NCI-H748 treated with DMSO at 0.1 percent for 48 hours (cell line): ENCODE measurements at places on chromosomes 16 and 17.

- DNase-seq = no peak
Measured at GRCh38 chr16:56262148-56262547, 70.9 kb downstream of the GNAO1 start.

GRCh38 chr16:553601-554296, 6.4 kb upstream of the PRR35 start:
- DNase-seq = no peak

- no peak for DNase-seq
Measured at GRCh38 chr17:2796164-2797125, at the start of gene RAP1GAP2. TSS of gene RAP1GAP2 (plus strand) at chr17:2796438. CDS start at chr17:2796528, 90 bp downstream.

- peak; percentile 81 for DNase-seq
Measured at GRCh38 chr17:78186692-78187595, at the start of the genes AFMID and TK1. TSS of gene AFMID (plus strand) at chr17:78187362. CDS start at chr17:78187371, 9 bp downstream. TSS of gene TK1 (minus strand) at chr17:78187052. CDS start at chr17:78186994, 58 bp downstream.

DNA sequence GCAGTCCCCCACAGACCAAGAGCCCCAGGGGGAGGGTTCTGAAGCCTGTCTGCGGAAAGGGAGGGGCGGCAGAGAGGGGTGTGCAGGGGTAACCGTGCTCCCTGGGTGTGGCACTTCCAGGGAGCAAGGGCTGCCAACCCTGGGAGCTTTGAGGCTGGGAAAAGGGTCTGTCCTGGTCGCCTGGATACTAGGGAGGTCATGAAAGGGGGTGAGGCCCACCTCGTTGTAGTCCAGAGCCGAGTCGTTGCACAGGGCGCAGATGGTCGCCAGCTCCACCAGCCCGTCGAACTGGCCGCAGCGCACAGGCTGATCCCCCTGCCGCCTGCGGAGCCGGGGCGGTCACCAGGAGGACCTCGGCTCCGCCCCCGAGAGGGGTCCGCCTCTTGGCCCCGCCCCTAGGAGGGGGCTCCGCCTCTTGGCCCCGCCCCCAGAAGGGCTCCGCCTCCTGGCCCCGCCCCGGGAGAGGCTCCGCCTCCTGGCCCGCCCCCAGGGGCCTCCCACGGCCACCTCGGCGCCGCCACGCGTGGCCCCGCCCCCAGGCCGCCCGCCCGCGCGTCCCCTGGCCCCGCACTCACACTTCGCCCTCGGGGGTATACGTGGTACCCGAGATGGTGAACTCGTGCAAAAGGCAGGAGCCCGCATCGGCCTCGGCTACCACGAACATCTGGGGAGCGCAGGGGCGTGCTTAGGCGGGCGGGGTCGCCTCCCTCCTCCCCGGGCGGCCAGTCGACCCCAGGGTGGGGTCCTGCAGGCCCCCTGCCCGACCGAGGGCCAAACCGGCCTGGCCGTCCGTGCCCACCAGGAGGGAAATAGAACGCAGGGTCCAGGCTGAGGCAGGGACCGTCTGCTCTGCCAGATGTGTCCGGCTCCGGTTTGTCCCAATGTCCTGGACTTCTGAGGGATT, 19.5 kb downstream of the ATP2A3 start:
- no peak for DNase-seq

DNA sequence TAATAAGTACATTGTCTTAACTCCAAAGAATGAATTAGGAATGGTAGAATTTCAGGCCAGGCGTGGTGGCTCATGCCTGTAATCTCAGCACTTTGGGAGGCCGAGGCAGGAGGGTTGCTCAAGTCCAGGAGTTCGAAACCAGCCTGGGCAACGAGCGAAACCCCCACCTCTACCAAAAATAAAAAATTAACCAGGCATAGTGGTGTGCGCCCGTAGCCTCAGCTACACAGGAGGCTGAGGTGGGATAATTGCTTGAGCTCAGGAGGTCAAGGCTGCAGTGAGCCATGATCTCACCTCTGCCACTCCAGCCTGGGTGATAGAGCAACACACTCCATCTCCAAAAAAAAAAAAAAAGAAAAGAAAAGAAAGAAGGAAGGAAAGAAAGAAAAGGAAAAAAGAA, 18.5 kb upstream of the BBS2 start:
- DNase-seq = no peak

GRCh38 chr17:48441862-48442261, 11.8 kb upstream of the SKAP1 start:
- DNase-seq = no peak

- no peak for DNase-seq
Measured at GRCh38 chr17:76268015-76268749, 3.0 kb downstream of the UBALD2 start.

DNA sequence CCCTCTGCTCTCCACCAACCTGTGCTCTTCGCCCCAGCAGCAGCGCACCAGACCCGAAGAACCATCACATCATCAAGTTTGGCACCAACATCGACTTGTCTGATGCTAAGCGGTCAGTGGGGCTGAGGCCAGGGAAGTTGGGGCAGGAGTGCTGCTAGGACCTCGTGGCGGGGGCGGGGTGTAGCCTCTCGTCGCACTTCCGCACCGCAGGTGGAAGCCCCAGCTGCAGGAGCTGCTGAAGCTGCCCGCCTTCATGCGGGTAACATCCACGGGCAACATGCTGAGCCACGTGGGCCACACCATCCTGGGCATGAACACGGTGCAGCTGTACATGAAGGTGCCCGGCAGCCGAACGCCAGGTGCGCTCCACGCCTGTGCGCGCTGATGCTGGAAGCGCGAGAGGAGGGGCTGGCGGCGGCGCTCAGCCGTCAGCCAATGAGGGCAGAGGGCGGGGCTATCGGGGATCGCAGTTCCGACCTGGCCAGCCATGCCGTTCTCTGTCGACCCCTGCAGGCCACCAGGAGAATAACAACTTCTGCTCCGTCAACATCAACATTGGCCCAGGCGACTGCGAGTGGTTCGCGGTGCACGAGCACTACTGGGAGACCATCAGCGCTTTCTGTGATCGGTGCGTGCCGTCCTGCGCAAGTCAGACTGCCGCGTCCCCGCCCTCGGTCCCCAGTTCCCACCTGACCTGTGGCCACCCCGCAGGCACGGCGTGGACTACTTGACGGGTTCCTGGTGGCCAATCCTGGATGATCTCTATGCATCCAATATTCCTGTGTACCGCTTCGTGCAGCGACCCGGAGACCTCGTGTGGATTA, 3.2 kb upstream of the TMEM88 start:
- DNase-seq = peak; percentile 94

DNA sequence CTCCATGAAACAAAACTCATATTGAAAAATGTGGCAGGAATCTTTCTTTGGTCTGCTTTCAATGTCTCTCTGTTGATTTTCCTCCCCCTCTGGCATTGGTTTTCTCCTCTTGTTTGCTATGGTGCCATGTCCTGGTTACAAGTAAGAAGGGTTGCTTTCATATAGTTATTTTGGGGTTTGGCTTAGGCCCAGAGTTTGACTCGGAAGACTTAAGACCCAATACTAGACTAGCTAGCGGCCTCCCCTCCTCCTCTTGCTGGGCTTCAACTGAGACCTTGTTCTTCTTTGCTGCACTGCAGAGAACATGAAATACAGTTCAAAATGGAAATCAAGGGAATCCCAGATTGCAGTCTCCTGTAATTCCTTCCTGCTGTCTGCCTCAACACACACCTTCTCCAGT, 30.0 kb upstream of the CLEC18A start:
- no peak for DNase-seq

DNA sequence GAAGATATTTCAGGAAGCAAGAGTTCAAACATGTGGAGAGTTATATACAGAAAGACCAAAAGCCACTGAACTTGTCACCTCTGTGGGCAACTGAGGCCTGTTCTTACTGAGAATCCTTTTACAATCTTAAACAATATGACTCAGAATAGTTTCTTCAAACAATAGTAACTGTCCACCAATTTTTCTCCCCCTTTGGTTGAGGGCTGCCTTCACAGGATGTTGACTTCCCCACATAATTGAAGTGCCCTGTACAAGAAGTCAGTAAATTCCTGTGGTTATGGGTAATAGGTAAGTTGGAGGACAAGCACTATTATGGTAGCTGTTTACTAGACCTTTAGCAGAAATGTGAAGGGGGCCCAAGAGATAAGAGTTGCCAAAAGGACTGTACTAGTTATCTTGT, 215.8 kb downstream of the CDH8 start:
- no peak for DNase-seq

GRCh38 chr16:82264756-82265155, 94.7 kb upstream of the MPHOSPH6 start:
- DNase-seq = no peak

DNA sequence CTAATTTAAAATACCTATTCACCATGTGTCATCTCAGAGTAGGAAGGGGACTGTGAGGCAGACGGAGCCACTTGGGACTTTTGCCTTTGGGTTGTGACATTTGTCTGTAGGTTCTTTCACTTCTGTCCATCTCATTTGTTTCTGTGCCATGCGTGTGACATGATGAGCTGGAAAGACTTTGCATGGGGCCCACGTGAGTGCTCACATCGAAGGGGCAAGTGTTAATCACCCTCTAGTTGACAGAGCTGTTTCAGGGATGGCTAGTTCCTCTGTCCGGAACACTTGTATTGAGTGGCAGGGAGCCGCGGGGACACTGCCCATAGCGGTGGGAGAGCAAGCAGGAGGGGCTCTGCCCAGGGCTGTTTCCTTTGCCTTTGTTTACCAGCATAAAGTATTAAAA, 112.0 kb downstream of the RPTOR start:
- no peak for DNase-seq

DNA sequence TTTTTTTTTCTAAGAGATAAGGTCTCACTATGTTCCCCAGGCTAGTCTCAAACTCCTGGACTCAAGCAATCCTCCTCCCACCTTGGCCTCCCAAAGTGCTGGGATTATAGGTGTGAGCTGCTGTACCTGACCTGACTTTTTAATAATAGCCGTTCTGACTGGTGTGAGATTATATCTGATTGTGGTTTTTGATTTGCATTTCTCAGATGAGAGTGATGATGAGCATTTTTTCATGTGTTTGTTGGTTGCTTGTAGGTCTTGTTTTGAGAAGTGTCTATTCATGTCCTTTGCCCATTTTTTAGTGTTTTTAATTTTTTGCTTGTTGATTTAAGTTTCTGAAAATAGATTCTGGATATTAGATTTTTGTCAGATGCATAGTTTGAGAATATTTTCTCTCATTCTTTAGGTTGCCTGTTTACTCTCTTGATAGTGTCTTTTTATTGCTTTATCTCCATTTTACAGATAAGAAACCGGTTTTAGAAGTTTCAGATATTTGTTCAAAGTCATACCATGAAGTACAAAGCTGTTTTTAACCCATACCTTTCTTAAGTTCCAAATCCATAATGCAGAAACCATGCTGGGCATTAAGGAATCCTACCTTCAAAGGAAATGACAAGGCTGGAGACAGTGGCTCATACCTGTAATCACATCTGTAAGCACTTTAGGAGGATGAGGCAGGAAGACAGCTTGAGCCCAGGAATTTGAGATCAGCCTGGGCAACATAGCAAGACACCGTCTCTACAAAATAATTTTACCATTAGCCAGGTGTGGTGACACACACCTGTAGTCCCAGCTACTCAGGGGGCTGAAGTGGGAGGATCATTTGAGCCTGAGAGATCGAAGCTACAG, 168.4 kb upstream of the TBX2 start:
- no peak for DNase-seq

DNA sequence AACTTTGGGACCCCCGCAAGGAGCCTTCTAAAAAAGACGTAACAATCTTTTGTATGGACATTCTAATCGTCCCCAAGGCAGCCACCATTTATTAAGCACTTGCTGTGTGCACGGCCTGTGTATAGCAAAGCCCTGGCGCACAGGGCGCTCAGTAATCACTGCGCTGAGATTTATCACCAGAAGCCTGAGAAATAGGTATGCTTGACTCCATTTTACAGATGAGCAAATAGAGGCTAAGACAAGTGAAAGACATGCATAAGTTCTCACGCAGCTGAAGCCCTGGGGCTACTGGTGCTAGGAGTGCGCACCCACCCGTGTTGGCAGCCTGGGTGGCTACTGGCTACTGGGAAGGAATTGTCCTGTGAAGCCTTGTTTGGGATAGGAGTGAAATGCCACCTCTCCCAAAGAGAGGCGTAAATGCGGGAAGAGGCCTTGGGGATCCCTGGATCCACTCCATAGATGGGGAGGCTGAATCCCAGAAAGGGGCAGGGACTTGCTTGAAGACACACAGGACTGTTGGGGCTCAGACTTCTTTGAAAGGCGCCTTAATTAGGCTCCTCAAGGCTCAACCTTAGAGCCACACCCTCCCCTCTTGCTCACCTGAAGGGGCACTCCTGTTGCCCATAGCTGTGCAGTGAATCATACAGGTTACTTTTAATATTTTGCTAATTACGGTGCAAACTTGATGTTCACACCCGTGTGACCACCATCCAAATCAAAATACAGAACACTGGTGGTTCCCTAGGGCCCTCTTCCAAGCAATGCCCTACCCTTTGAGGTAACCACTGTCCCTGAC, 634 bp upstream of the NATD1 start:
- no peak for DNase-seq

- DNase-seq = no peak
Measured at GRCh38 chr16:56625140-56625942, at the start of gene MT1E. TSS of gene MT1E (plus strand) at chr16:56625781. CDS start at chr16:56625852, 71 bp downstream.

DNA sequence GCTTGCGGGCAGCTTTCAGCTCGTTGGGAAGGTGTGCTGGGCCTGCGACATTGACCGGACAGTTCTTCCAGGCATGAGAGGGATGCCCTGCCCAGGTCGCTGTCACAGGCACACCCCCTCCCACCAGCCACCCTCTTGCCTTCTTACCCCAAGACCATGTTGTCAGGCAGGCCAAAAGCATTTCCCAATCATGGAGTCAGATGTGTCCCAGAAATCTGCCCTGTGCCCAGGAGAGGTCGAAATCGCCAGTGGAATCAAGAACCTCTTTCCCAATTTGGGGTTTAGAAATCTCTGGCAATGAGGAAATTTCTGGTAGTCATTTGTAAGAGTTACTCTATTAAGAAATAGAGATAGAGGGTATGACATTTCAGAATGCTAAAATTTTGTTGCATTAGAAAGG, 177.1 kb downstream of the RAB11FIP4 start:
- no peak for DNase-seq

GRCh38 chr17:73240561-73240960, 21.1 kb downstream of the CPSF4L start:
- no peak for DNase-seq

- no peak for DNase-seq
Measured at GRCh38 chr17:4365628-4366326, 698 bp downstream of the UBE2G1 start.

- DNase-seq = no peak
Measured at GRCh38 chr17:21285164-21286065, 904 bp downstream of the MAP2K3 start.

- DNase-seq = peak; percentile 13
Measured at GRCh38 chr16:85422196-85422631, 190.9 kb upstream of the GSE1 start.

DNA sequence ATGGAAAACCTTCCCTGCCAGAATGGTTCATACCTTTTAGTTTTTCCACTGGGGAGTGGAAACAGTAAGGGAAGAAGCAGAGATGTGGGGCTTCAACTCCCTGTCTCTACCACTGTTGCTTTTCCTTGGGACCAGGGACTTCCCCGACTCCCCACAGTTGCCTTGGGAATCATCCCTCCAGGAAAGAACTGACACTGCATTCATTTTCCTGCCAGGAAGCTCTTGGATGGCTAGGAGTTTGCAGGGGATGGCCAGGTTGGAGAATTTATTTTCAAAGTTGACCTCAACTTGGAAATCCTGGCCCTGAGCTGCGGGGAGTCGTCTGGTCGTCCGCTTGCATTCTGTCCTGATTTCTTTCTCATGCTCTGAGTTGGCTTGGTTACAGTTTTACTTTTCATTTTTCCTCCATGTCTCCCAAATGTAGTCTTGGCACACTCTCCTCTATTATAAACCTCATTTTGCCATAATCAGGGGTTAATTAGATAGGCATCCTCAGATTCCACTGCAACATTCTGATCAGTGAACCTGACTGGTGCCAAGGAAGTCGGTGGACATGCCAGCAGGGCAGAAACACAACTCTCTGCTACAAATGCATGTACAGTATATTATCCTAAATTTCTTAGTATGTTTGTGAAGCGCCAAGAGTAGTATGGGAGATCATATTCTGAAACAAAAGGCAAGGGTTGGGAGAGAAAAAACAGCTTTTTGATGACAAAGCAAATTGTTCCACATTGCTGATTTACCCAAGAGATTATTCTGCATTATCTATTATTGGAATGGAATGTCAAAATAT, 220.5 kb upstream of the XYLT1 start:
- DNase-seq = no peak
